ENCODE measurements at places on chromosomes 13 and 19.

GRCh38 chr19:4515732-4516131 lies 2.6 kb downstream of the PLIN4 start:
- DNase-seq: no peak

DNA sequence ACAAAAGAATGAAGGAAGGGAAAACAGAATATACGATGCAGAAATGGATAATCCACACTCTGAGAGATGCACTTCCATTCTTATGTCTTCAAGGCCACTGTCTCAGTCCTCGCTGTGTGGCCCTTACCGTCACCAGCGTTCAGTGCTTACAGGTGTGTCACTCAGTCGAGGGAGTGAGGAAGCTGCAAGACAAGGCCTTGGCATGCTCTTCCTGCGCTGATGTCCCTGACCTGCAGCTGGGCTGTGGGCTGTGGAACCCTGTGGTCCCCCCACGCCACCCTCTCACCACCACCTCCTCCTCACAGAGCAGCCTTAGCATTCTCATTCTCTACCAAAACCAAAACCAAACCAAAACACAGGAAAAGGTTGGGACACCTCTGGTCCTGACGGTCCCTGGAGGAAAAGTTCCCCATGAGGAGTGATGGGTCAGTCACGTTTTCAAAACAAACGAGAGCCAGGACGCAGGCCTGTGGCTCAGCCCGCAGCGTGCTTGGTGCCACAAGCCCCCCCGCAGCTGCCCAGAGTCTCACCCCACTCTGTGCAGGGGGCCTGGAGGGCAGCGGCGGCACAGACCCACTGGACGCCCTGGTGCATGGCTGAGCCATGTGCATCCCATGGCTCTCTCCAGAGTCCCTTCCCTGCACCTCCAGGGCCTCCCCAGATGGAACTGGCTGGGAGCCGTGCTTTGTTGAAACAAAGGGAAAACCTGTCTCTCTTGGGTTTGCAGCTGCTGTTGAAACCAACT lies 48.2 kb upstream of the GPR183 start:
- no peak for DNase-seq

GRCh38 chr19:16897856-16898161 lies 9.0 kb downstream of the F2RL3 start:
- no peak for DNase-seq

DNA sequence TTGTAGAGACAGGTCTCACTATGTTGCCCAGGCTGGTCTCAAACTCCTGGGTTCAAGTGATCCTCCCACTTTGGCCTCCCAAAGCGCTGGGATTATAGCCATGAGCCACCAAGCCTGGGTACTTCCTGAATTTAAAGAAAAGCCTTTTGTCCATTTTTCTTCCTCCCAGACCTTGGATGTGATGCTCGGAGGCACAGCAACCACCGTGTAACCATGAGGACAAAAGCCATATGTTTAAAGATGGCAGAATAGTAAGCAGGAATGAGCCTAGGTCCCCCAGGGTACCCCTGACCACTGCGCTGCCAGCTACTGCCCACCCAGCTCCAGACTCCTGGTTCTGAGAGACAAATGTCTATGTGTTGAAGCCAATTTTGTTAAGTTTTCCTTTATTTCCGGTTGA lies 31.1 kb downstream of the ZC3H4 start:
- no peak for DNase-seq

DNA sequence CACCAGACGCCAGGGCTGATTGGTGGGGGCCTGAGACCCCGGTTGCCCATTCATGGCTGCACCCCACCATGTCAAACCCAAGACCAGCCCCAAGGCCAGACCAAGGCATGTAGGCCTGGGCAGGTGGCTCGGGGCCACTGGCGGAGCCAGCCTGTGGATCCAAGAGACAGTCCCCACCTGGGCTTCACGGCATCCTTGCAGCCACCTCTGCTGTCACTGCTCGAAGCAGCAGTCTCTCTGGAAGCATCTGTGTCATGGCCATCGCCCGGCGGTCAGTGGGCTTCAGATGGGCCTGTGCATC lies 3.8 kb upstream of the TEKTIP1 start:
- DNase-seq: no peak

DNA sequence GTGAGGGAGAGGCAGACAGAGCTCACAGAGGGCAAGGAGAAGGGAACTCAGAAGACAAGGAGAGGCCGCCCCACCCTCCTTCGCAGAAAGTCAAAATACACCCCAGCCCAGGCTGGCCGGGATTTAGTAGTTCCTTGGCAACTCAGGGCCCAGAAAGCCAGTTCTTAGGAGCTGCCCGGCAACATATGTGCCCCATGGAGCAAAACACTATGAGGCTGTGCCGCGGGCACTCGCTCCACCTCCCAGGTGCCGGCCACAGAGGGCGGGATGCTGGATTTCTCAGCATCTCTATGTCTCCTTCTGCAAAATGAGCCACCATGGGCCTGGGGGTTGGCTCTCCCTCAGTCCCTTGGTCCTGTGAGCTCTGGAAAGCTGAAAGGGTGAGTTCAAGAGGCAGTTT lies 93.8 kb upstream of the CACNA1A start:
- no peak for DNase-seq

GRCh38 chr13:25329706-25330105 lies 28.3 kb downstream of the NUP58 start:
- no peak for DNase-seq

DNA sequence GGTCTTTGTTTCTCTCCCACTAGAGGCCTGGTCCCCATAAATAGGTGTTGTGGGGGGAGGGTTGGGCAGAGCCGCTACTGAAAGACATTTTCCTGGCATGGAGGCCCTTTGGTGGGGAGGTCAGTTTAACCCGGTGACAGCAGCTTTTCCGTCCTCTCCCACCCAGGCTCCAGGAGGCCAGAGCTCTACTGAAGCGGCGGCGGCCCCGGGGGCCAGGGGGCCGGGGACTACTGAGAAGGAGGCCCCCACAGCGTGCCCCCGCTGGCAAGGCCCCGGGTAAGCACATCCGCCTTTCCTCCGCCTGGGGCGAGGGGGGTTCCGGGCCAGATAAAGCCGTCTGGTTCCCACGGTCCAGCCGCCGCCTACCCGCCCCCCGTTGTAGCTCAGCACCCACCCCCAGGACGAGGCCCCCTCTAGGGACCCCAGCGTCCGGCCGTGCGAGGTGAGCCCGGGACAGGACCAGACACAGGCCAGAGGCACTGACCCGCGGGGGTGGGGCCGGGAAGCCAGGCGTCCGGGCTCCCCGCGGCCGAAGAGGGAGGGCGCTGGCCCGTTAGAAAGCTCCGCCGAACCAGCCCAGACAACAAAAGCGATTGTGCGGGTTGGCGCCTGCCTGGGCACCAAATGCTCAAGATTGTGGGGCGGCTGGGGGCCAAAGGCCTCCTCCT lies 1.1 kb upstream of the LTBP4 start:
- DNase-seq: no peak

GRCh38 chr19:21611659-21612402 lies 106.4 kb downstream of the ZNF429 start:
- no peak for DNase-seq

DNA sequence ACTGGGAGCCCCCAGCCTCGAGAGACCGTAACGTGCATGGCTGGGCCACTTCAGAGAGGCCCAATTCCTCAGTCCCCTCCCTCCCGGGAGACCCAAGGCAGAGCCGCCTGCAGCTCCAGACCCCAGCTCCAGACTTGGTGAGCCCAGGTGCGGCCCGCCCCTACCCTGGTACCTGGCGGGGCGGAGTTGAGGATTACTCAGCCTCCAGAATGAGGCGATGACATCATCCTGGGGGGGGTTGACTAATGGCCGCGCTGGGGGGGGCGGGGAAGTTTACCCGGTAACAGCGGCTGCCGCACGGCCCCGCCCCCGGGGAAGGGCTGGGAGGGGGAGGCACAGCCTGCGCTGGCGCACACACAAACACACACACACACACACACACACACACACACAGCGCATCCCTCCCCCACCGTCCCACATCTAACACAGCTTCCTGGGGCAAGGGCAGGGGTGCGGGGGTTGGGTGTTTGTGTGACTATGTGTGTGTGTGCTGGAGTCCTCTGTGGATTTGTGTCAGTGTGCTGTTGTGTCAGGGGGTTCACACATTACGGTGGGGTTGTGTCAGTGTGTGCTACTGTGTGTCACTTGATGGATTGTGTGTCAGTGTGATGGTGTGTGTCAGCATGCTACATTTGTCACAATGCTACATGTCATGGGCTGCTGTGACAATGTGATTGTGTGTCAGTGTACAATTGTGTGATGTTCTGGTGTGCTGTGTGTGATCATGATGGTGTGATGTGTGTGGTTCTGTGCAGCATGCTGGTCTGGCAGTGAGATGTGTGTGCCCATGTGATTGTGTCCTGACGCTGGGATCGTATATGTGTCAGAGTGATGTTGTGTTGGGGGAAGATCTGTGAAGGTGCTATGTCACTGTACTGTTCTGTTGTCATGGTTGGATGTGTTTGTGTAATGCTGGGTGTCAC lies 10.3 kb upstream of the BBC3 start:
- DNase-seq: no peak

DNA sequence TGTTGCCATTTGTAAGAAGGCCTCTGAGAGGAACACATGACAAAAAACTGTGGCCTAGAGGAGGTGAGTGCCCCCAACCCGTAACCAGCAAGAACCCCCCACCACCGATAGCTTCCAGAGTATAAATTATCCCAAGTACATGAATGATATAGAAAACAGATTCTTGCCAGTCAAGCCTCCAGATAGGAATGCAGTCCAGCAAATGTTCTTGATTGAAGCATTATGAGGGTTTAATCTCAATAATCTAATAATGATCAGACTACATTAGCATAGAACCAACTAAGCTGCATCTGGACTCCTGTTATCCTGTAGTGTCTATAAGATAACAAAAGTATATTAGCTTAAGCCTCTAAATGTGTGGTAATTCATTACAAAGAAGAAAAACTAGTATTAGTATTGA lies 908.9 kb upstream of the ATXN8OS start:
- no peak for DNase-seq

DNA sequence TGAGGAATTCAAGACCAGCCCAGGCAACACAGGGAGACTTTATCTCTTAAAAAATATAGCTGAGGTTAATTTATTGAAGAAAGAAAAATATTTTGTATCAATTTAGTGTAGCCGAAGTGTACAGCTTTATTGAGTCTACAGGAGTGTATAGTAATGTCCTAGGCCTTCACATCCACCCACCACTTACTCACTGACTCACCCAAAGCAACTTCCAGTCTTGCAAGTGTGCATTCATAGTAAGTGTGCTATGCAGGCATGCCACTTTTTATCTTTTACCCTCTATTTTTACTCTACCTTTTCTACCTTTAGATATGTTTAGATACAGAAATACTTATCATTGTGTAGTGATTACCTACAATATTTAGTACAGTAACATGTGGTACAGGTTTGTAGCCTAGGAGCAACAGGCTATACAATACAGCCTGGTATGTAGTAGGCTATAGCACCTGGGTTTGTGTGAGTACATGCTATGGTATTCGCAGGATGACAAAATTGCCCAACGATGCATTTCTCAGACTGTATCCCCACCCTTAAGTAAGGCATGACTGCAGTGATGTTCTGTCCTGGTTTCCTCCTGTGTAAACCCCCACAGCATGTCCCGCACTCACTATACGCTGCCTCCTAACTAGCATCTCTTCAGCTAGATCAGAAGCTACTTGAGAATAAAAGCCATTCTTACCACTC lies 15.3 kb upstream of the ATP12A start:
- no peak for DNase-seq

DNA sequence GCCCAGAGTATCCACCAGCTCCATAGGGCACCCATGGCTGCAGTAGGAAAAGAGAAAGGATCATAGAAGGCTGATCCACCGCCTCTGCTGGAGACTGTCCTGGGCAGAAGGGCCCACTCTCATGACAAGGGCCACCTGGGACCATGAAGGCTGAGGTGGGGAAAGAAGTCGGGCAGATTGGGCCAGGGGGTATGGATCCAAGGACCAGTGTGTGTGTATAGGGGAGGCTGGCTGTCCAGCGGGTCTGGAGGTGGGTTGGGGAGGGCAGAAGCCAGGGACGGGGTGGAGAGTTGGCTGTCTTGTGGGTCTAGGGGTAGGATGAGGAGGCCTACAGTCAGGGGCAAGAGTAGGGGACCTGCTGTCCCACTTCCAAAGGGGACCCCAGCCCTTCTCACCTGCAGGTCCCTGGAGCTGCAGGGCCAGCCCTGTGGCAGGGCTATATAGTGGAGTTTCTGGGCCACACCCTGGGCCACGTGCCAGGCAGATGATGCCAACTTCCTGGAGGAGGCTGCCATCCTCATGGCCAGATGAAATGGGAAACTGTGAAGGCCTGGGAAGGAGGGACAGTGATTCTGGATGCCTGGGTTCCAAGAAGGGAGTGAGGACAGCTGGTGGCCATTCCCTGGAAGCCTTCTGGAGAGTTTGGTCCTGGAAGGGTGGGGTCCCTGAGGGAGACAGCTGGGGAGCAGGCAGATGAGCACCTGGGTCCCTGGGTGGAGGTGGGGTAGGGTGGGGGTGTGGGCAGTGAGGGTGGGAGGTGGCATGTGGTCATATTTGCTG lies at the start of gene FCGBP:
Gene FCGBP, minus strand, starts transcription at position 51 of the 780 bp plus-strand sequence.
- no peak for DNase-seq

DNA sequence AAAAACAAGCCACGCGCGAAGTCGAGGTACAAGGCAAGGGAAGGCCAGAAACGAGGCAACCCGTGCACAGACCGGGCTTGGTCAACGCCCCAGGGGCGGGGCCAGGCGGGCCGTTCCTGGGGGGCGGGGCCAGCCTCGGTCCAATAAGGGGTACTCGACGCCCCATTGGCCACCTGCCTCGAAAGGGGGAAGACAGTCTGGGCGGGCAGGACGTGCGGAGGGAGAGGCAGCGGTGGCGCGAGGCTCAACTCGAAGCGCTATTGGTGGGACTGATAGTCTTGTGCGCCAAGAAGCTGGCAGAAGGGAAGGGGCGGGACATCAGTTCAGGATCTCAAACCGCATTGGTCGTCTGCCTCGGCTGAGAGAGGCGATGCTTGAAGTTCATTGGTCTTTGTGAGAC lies at the start of gene LYPD4:
Gene LYPD4, minus strand, starts transcription at position 83 of the 400 bp plus-strand sequence. CDS start 5,398 bp downstream, outside the sequence.
- DNase-seq: no peak

DNA sequence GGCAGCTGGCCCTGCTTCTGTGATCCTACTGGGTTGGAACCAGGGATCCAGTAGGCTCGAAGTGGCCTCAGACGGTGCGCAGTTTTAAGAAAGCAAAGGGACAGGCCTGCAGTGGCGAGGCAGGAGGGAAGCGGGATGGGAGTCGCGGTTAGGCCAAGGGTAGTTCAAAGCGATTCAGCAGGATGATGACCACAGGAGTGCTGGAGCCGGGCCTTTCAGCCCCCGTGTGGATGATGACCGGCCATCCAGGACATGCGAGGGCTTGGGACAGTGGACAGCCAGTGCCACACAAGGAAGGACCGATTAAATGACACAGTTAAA lies 854 bp downstream of the RNASEH2B start:
- DNase-seq: no peak

DNA sequence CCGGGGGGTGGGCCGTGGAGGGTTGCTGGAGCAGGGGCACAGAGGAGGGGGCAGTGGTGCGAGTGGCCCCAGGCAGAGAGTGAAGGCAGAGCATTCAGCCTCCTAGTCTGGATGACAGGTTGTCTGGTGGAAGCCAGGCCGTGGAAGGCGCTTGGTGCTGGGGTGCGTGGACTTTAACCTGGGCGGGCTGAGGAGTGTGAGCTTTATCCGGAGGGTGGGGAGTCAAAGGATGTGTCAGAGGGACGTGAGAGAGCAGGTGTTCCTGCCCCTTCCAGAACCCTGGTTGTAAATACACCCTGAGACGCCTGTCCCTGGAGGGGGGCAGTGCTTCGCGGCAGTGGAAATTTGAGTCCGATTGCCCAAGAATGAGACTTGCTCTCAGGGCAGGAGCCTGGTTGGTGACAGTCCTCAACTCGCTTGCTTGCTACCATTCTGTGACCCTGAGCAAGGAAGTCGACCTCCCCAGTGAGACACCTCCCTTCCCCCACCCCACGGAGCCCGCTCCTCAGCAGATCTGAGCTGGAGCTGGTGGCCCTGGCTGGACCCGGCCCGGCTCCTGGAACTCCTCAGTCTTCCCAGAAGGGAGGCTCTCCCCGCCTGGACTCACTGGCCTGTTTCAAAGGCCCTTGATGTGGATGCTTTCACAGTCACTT lies 2.3 kb downstream of the SPPL2B start:
- DNase-seq: no peak
